Stimulated activated CD8-positive, alpha-beta memory T cell treated with anti-CD3 and anti-CD28 coated beads, Interleukin-12 subunit alpha, Interleukin-12 subunit beta, amount 100 ng/mL, for 4 hours (primary cell): ENCODE measurements at places on chromosomes 2 and 18.

DNA sequence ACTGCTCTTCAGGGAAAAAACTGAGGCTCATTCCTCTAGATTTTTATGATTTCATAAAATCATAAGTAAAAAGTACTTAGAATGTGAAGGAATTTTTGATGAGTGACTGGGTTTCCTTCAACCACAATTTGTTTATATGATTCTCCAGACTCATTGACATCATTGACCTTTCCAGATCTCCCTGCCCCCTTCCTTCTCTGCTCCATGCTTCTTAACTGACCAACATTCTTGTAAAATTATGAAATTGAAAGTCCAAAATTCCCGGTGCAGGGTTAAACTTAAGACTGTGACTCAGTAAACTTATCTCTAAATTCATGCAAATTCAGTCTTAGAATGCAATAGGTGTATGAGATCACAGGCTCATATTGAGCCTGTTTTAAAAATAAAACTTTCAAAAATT, 648.9 kb downstream of the TDRD15 start:
- DNase-seq, result no peak

DNA sequence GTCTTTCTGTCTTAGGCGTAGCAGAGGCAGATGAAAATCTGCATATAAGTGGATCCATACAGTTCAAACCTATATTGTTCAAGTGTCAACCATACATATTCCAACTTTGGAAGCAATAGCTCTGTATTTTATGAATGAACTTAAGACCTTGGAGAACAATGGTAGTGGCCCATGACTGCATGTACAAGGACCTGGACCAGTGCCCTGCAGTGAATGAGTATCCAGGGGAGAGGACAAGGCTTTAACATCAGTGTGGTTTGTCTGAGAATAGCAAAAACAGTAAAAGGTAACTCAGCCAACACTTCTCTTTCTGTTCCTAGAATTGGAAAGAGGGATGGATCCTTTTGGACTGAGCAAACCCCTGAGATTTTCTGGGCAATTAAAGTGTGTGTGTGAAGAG, 230.8 kb upstream of the LINC00305 start:
- no peak for DNase-seq

GRCh38 chr18:69491576-69491975, 90.9 kb downstream of the DOK6 start:
- no peak for DNase-seq

GRCh38 chr18:46456691-46457090, 200.3 kb downstream of the LOXHD1 start:
- DNase-seq, result no peak

DNA sequence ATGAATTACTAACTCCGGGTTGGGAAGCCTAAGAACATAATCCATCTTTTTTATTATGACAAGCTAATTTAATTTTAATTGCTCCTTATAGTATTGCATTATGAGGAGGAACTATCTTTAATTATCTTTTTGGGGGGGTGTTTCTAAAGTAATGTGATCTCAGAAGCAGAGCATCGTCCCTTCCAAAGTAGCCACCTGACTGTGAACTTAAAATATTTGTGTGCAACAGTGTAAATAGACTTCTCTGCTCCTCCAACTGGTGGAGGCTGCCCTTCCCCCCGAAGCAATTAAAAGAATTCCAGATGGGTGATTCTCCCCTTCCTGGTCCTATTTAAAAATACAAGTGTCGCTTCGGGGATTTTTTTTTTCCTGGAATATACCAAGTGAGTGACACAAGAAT, 55.7 kb downstream of the TCF7L1 start:
- DNase-seq, result no peak

- DNase-seq, result no peak
Measured at GRCh38 chr18:48993586-48993985, 42.8 kb upstream of the SMAD7 start.

GRCh38 chr18:13266218-13267100, 47.9 kb downstream of the LDLRAD4 start:
- no peak for DNase-seq

DNA sequence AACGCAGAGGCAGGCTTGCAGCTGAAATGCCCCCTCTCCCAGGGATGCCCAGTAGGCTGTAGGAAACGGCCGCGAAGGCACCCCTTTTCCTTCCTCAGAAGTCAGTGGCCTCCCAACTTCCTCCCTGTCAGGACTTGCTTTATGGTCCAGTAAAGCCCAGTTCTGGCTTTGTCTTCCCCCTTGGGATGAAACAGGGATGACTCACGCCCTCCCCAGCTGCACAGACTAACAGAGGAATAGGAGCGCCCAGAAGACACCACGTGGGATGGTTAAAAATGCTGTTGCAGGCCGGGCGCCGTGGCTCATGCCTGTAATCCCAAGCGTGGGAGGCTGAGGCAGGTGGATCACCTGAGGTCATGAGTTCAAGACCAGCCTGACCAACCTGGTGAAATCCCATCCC, 6.9 kb downstream of the CREG2 start:
- no peak for DNase-seq

DNA sequence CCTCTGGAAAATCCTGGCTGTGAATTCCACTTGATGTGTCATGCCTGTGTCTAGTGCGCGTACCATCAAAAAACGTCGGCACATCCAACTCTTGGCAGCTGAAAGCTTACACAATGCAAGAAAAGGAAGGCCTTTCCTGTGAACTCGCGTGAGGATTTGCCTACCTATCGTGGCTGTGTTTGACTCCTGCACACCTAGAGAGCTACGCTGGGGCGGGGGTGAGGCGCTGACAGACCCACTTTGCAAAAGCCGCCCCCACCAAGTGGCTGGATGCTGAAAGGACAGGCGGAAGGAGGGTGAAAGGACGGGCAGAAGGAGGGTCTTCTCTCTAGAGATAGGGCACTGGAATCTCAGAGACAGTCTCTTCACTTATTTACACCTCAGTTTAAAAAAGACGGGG, 270.1 kb downstream of the EIPR1 start:
- DNase-seq, result no peak

GRCh38 chr2:67917332-67918054, 145.3 kb downstream of the C1D start:
- no peak for DNase-seq

- DNase-seq, result no peak
Measured at GRCh38 chr18:63257453-63257852, 62.1 kb downstream of the BCL2 start.

DNA sequence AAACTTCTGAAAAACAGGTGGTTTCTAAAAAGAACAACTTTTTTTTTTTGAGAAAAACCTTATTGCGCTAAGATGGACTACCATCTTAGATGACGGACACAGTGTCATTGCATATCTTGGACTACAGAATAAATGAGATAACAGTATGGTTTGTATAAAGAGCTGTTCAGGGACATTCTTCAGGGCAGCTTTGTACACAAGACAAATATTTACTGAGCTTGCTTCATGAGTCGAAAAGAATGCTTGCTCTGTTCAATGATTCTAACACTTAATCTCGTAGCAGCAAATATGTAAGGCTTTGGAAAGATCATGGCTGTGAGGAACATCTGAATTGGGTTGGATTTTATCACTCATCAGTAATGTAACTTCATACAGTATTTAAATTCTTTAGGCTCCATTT, 282.5 kb upstream of the CWC22 start:
- no peak for DNase-seq

- no peak for DNase-seq
Measured at GRCh38 chr2:206739271-206739670, 21.1 kb upstream of the DYTN start.

DNA sequence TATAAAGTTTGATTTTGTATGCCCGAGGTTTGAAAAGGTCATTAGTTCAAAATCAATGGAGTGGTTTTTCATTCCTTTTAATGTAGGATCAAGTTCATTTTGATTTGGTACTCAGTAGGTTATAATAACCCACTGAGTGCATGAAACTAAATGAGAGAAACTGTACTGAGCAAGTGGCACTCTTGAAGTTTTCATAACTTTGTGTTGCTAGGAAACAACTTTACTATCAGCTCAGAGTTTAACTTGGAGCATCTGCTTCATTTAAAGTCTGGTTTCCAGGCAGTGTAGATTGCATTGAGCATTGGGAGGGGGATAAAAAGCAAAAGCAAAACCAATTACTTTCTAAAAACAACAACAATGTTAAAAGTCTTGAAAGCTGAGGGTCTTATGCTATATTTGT, 1361.6 kb upstream of the CHAC2 start:
- DNase-seq, result no peak

- DNase-seq, result no peak
Measured at GRCh38 chr2:71472019-71472418, 18.7 kb downstream of the DYSF start.

DNA sequence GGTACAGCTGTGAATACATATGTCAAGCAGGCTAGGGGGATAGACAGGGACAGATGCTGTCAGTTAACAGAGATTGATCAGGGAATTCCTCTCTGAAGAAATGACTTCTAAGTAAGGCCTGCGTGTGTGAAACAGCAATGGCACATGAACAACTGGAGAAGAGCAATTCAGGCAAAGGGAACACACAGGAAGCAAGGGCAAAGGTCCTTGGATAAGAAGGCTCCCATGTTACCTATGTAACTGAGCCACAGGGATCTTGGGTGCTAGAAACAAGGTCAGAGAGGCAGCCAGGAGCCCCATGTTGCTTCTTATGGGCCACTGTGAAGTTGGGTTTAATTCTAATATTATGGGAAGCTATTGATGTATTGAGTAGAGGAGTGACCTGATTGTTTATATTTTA, 373.7 kb upstream of the ACVR2A start:
- DNase-seq, result no peak
